ENCODE measurements at places on chromosomes 5 and 9.

DNA sequence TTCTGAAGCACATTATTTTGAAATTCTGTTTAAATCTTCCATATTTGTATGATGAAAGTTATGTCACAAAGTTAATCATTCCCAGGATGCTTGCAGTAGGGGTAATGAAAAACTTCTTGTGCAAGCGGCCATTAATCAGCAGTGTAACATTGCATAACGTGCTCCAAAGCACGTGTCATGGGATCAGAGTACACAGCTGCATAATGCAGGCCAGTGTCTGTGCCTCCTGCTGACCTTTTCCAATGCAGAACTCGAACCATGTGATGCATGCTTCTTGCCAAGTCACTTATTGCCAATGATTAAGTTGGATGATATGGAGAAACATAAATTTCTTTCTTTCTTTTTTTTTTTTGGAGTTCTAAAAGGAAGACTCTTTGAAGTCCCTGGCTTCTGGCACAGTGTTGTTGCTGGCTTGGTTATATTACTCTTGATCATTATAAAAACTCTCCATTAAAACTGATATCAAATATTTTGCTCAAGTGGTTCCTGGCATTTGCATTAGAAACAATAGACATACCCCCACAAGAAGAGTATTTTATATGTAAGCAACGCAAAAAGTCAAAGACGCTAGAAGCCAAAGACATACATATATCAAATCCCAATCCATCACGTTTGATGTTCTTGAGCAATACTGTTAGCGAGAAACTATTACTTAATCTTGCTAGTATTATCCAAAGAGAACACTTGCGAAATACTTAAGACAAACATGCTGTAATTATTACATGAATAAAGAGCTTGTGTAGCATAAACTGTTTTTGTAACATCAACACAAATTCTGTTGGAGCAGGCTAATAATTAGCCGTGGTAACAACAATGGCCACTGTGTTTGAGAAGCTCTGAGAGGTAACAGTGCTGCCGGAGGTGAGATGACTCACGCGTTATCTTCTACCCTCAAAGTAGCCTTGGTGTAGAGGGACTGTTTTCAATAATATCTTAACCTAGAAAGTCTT lies 164.2 kb downstream of the AUH start:
- DNase-seq, result no peak

DNA sequence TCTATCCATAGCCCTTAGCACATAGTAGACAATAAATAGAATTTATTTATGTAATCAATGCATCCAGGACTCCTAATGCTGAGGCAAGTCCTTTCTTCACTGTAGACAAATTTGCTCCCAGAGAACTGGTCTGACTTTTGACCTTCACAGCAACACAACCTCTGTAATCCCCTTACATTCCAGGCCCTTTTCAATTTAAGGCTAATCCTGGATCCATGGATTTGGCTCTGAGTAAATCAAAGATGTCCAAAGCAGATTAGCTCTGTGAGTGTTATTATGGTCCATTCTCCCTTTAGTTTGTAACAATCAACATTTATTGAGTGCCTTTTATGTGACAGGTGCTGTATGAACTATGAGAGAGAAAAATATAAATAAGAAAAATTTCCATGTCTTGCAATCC lies 27.4 kb upstream of the TMC1 start:
- no peak for DNase-seq

DNA sequence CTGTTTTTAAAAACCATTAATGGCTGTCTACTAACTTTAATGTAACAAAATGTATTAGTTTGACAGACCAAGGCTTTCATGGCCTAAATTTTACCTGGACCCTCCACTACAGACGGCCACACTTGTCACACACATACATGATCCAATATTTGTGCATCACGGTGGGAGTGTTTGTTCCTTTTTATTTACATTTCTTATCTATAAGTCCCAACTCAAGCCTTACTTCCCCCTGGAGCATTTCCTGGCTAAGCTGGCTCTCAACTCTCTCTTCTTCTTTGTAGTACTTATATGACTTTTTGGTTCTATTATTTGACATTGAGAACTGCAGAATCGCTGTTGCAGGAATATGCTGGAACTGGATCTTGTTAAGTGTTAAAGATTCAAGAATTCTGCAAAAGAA lies 534.4 kb downstream of the RAB3C start:
- DNase-seq, result no peak

DNA sequence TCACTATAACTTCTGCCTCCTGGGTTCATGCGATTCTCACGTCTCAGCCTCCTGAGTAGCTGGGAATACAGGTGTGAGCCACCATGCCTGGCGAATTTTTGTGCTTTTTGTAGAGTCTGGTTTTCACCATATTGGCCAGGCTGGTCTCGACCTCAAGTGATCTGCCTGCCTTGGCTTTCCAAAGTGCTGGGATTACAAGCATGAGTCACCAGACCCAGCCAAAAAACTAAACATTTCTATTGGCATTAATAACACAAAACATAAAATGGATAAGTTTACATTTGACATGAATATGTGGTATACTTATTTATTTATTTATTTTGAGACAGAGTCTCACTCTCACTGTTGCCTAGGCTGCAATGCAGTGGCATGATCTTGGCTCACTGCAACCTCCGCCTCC lies 13.6 kb upstream of the REEP5 start:
- no peak for DNase-seq

GRCh38 chr5:54523534-54523933 lies 6.0 kb downstream of the SNX18 start:
- no peak for DNase-seq

DNA sequence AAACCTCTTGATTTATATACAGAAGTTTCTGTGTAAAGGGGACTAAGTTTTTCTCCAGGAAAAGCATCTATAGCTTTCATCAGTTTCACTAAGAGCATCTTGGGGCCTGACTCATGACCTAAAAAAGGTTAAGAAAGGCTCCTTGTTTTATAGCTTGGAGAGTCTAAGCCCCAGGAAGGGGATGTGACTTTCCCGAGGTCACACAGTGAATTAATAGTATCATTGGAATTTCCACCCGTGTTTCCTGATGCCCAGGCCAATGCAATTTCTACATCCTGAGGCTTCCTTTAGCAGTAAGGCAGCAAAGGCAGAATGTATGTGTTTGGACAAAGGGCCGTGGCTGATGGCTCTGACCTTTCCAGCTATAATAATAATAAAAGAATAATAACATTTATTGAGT lies 8.6 kb downstream of the MORN5 start:
- DNase-seq, result no peak

- DNase-seq, result no peak
Observed at GRCh38 chr9:88322906-88323566, 65.2 kb upstream of the SPIN1 start.

DNA sequence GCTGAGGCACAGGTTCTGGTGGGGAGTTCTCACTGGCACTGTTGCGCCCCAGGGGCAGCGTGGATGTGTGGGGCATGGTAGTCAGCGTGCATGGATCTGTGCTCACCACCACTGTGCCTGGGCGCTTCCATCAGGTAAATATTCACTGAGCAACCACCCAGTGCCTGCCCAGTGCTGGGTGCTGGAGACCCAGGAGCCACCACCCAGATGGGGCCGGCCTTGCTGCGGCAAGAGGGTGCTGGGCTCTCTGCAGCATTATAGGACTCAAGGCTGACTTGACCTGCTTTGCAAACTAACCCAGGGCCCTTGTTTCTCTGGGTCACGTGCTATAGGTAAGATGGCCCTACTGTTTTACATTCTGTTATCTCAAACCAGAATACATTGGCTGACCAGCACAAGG lies 60.5 kb downstream of the DAP start:
- no peak for DNase-seq

DNA sequence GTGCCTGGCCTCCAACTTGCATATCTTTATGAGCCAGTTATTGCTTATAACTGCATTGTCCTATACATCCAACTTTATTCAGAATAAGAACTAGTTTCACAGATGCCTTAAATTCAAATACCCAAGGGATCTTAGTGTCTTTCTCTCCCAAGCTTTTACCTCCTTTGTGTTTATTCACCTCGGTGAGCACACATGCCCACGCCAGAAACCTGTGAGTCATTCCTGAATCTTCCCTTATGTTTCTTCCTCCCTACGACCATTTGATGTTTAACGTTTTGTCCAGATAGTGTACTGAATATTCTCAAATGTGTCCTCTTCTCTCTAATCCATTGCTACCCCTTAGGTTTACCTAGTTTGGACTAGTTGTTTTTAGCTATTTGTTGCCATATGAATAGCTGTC lies 55.5 kb upstream of the MEGF10 start:
- no peak for DNase-seq

DNA sequence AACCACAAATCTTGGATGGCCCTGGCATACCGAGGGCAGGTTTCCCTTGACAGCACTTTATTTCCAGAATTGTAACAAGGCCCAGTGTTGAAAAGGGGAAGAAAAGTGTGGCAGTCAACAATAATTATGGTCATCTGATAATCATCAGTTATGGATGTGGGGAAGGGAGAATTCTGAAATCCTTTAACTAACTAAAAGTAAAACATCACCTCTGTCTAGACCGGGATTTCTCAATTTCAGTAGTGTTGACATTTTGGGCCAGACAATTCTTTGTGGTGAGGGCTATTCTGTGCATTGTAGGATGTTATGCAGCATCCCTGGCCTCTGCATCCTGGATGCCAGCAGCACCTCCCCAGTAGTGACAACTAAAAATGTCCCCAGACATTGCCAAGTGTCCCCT lies 140.4 kb downstream of the PSAT1 start:
- no peak for DNase-seq

DNA sequence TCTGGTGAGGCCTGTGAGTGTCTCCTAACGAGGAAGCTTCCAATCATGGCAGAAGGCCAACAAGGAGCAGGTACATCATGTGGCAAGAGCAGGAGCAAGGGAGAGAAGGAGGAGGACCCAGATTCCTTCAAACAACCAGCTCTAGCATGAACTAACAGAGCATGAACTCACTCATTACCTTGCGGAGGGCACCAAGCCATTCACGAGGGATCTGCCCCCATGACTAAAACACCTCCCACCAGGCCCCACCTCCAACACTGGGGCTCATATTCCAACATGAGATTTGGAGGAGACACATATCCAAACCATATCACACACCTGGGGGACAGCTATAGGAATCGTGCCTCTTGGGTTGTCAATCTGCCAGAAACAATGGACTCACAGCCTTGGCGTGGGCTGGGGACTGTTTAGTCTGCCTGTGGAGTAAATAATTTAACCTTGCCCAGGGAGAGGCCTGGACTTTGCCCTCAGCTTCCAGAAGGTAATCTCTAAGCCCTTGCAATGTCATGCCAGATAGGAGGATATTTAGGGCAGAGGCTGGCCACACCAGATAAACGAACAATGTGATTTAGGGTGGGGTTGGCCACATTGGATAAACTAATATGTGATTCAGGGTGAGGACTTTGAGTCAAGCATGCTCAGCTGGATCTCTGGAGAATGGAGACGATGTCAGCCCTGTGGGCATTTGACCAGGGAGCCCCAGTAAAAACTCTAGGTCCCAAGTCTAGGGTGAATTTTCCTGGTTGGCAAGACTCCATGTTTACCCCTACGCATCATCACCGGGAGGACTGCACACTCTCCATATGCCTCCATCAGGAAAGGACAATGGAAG lies 13.6 kb upstream of the VDAC1 start:
- DNase-seq, result no peak

DNA sequence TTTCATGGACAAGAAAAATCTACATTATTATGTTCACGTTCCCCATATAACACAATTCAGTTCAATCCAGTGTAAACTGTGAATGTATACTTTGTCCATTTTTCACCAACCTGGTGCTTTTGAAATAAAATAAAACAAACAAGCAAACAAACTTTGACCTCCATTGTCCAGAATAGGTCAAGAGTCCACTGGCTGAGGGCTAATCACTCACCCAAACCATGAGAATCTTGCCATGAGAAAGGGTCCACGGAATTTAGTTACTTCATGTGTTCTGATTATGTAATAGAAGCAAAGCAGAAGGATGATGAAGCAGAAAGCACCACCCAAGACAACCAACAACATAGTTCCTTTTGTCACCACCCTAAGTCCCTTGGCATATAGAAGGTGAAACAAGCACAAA lies 28.7 kb downstream of the DIAPH1 start:
- DNase-seq, result no peak

GRCh38 chr5:79255786-79256557 lies 20.0 kb downstream of the JMY start:
- DNase-seq, result no peak

GRCh38 chr5:105639511-105639910 lies 2031.2 kb downstream of the EFNA5 start:
- DNase-seq, result peak; percentile 68

DNA sequence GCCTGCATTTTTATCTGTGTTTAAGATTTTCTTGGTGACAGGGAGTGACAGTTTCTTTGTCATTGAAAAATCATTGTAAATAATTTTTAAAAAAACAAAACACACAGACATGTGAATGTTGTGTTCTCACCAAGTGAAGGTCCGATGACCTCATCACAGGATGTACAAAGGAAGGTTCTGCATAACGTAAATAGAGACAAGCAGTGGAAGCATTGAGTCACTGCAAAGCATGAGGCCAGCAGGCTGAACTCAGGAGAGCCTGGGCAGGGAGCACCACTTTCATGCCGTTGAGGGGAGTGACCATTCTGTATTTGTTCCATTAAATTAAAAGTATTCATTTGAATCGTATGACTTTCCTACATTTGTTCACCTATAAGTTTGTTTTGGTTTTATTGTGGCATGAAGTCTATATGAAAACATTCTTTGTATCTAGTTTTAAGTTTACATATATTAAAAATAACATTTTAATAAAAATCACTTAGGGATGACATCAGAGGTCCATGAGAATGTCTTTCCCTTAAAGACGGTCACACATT lies 70.4 kb upstream of the TLE1 start:
- no peak for DNase-seq

DNA sequence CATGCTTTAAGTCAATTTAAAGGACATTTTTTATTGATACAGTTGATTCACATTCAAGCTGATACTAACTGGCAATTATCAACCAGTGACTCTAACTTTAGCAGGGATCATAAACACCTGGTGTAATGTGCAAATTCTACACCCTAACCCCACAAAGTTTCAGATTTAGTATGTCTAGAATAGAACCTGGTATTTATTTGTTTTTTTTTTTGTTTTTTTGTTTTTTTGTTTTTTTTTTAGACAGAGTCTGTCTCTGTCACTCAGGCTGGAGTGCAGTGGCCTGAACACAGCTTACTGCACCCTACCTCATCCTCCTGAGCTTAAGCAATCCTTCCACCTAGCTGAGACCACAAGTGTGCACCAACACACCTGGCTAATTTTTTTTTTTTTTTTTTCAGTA lies 311.2 kb upstream of the SEMA6A start:
- no peak for DNase-seq

- peak; percentile 93 for DNase-seq
Observed at GRCh38 chr9:107488375-107489143, 1.0 kb downstream of the KLF4 start.

DNA sequence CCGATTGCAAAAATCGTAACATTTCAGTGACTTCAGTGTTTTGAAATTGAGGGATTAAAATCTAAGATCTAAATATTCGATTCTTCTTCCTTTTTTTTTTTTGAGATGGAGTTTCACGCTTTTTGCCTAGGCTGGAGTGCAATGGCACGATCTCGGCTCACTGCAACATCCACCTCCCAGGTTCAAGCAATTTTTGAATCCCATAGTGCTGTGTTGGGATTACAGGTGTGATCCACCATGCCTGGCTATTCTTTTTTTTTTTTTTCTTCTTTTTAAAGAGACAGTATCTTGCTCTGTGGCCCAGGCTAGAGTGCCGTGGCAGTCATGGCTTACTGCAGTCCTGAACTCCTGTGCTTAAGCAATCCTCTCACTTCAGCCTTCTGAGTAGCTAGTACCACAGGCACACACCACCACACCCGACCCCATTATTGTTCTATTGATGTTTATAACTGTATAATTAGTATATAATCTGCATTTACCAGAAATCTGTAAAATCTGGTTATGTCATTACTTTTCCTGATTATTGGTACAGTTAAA lies 42.7 kb downstream of the NSD1 start:
- peak; percentile 20 for DNase-seq

GRCh38 chr5:32027717-32028458 lies 146.2 kb downstream of the GOLPH3 start:
- peak; percentile 47 for DNase-seq

Data from mesenteric fat pad (tissue), 1 donor.